ENCODE measurements at places on chromosomes 7 and 10. TPM values are rescaled to one million over a fixed set of nuclear protein-coding genes. Genes with fewer than 3 reads are reported as not detected.

VGF gene
- under 0.01 TPM for total RNA-seq

ALKBH4 gene
- 8.6 TPM for total RNA-seq

FFAR4 gene
- not detected for total RNA-seq

MEIG1 gene
- total RNA-seq, result not detected

PRLHR gene
- not detected for total RNA-seq

TSPAN12 gene
- total RNA-seq, result 10.7 TPM

PIK3AP1 gene
- under 0.01 TPM for total RNA-seq

DMTF1 gene
- 49.2 TPM for total RNA-seq

NPY gene
- total RNA-seq, result not detected

NXPH1 gene
- not detected for total RNA-seq

THNSL1 gene
- total RNA-seq, result 3.3 TPM

CHAT gene
- not detected for total RNA-seq

PRR15 gene
- 0.45 TPM for total RNA-seq
